ENCODE measurements at places on chromosomes 3 and 15.
A peak's percentile ranks its signal among the peaks of the same experiment; 100 is the strongest.

GRCh38 chr3:149122721-149123578 lies 6.5 kb upstream of the HPS3 start:
- no peak for DNase-seq

DNA sequence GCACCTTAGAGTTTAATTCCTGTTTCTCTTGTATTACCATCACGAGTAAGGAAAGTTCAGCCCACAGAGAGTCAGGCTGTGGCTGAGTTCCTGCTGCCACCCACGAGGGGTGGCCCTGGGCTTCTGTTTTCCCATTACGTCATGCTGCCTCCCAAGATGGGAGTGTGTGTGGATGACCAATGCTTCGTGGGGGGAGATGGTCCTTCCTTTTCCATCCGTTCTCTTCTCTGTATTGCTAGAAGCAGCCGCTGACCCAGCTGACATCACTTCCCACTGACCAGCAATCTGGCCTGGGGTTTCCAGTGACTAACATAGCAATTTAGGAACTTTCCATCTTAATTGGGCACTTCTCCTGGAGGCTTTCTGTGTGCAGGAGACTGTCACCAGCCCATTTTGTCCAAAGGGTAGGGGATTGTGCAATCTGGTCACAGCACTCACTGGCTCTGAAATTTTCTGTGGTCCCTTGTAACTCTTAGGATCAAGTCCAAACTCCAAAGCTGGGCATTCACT lies 9.3 kb downstream of the IRAK2 start:
- no peak for DNase-seq

GRCh38 chr15:52481915-52482314 lies 46.8 kb downstream of the MYO5A start:
- peak; percentile 24 for DNase-seq

- no peak for DNase-seq
Observed at GRCh38 chr3:38264353-38264771, 1.2 kb upstream of the SLC22A13 start.

DNA sequence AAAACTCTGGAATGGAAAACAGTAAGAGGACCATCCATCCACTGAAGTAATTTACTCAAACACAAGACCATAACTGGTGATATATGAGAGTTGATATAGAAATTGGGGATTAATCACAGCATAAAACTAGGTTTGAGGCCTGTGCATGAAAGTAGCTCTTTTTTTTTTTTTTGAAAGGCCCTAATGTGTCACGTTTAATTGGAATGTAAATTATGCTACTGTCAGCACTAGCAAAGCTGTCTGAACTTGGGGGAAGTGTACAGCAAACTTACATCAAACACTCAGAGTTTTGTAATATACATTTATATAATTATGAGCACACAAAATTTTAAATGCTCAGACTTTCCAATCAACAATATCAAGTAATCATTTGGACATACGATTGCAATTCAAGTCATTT lies 154.1 kb downstream of the GREM1 start:
- DNase-seq: no peak

DNA sequence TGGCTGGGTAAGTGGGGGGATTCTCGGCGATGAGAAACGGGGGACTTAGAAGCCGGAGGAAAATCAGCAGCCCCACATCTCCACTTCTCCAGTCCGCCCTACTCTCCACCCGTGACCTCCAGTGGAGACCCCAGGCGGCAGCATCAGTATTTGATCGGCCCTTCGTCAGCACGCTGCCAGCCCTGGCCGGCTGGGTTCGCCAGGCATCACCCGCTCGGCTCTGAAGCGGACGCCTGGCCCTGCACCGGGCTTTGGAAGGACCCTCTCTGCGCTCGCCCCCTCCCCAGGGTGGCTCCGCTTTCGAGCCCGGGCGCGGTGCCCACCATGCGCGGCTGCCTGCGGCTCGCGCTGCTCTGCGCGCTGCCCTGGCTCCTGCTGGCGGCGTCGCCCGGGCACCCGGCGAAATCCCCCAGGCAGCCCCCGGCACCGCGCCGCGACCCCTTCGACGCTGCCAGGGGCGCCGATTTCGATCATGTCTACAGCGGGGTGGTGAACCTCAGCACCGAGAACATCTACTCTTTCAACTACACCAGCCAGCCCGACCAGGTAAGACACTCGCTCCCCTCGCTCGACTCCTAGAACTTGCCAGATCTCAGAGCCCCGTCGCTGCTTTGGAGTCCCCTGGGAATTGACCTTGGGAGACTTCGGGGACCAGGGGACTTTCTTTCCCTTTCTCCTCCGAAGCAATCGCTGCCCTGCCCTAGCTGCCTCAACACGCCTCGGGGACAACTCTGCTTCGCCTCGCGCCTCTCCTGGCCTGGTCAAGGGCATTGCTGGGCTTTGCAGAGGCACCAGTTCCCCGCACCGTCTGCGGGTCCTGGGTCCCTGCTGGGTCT lies 561 bp downstream of the SIDT1 start:
- DNase-seq: peak; percentile 74

GRCh38 chr3:51610708-51611107 lies 60.3 kb upstream of the TEX264 start:
- no peak for DNase-seq

GRCh38 chr3:172217877-172218276 lies 178.5 kb downstream of the FNDC3B start:
- no peak for DNase-seq

DNA sequence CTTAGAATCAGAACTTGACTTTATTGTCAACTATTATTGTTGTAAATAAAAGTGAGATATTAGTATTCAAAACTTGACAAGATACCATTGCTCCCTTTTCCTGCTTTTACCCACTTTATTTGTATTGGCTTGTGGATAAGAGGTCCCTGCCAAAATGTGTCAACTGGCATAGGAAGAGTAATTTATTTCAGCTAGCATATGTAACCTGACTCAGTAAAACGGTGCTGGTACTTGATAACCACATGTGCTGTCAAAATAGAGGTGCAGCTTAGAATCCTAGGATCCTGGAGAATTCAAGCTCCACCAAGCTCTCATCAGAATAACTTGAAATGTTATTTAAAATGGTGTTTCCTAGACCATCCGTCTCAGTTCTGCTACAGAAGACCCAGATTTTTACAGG lies 90.2 kb upstream of the TGFBR2 start:
- no peak for DNase-seq

DNA sequence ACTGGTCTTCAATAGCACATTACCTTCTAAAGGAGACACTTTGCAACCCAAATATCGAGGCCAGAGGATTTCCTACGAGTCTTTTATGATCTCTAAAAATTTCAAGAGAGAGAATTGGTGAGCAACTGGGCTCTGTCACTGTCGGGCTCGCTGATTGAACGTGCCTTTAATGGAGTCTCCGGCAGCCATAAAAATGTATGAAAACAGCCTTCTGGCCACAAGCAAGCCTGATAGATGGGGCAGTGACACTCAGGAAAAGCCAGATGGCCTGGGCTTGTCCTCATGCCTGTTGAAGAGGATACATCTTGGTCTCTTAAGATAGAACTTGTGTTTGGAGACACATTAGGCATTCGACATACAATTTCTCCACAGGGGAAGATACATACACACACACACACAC lies 419.5 kb upstream of the PROK2 start:
- DNase-seq: no peak

DNA sequence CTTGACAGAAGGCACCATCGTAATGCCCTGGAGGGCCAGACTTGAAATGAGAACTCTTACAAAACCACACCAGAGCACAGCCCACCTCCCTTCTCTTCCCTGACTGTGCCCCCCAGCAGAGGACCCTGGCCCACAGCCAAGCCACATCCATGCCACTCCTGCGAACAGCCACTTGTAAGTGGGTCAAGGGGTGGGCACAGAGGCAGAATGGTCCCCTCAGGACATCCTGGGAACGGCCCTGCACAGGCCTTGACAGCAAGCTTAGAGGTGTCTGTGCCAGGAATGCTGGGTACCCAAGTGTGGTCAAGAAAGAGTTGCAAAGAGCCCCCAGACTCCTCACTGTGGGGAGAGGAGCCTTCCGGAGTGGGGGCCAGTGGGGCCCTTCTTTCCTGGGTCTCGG lies 33.3 kb downstream of the HCN4 start:
- no peak for DNase-seq

DNA sequence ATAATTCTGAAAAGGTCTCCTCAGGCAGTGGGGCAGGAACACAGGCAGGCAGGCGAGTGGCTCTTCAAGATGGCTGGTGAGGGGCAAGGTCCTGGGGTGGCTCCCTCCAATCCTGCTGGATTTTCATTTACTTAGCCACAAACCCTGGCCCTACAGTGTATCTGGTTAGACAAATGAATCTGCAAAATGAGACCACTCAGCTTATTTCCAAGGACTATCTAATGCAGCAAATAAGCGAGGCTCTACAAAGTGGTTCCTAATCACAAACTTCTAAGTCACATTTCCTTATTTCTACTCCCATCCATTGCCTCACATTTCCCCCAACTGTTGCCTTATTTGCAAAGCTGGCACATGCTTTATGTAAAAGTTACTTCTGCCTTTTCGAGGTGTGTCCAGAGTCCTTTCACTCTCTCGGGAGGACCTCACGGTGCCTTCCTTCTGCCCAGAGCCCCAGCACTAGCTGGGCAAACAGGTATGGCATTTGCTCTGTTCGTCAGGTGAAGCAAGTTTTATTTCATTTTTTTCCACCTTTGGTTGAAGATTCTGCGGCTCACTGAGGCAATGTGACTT lies 40.5 kb downstream of the CCDC12 start:
- DNase-seq: no peak

- DNase-seq: no peak
Observed at GRCh38 chr3:157087780-157088600, 72.0 kb downstream of the CCNL1 start.

DNA sequence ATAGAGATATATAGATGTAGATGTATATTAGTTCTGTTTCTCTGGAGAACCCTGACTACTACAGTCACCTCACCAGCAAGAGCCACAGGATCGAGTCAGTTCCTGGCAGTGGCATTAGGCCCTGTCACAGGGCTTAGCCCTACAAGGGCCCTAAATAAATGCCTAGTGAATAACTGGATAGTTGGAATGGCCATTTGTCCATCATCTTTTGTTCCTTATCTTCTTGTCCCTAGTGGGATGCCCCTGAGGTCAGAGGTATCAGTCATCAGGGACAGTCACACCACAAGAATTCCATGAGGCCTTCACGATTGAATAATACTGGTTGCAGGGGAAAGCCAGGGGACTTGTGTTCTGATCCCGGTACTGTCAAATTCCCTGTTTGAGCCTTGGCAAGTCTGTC lies 204.9 kb upstream of the PPP2R3A start:
- no peak for DNase-seq

DNA sequence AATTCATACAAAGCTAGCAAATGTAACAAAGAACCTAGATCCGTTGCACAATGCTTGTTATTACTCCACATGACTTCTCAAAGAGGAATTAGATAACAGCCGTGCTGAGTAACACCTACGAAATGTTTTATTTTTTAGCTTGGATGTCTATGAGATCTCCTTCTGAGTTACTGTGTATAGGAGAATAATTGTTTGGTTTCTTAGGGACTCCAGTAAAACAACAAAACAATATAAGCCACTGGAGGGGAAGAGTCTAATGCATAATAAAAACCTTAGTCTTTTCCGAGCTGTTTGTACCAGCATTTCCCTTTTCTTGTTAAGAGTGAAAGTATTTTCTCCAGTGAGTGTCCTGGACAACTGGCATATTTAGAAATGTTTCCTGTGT lies 15.6 kb downstream of the SNAP23 start:
- DNase-seq: no peak

- no peak for DNase-seq
Observed at GRCh38 chr3:30518181-30518864, 88.1 kb upstream of the TGFBR2 start.

DNA sequence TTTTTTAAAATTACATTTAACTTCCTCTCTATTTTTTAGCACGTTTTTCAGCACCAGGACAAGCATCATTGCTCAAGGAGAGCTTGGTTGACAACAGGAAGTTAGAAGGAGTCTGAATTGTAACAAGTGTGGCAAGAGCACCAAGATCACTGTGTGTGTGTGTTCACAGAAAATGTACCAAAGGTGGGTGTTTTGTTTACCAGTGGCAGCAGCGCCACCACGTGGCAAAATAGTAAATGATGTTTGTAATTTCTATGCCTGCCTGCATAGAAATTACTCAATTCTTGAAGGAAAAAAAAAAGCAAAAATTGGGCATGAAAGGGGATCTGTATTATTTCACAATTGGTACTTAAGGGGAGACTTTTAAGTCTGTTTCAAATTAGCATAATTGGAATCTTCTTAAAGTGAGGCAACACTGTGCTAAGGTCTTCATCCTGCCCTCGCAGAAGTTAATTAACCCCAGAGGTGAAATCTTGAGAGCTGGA lies 7.4 kb upstream of the U2SURP start:
- peak; percentile 68 for DNase-seq

GRCh38 chr15:73797366-73798158 lies 44.4 kb upstream of the INSYN1 start:
- no peak for DNase-seq

DNA sequence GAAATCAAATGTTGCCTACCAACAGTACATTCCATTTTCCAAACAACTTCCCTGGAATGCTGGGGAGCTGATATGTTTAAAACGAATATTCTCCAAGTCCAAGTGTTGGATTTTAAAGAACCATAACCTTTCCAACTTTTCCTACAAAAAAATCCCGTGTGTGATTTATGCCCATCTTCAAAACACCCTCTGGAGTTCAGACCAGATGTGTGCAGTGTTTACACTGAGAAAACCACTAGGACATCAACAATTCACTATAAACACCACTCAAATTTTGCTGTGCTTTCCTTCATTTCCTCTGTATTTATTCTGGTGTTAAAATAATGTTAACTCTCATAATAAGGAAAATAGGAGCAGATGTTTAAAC lies 2.4 kb downstream of the VGLL4 start:
- no peak for DNase-seq

- DNase-seq: no peak
Observed at GRCh38 chr3:10520072-10520471, 14.7 kb upstream of the ATP2B2 start.

GRCh38 chr3:172675441-172676193 lies 35.2 kb downstream of the NCEH1 start:
- no peak for DNase-seq

DNA sequence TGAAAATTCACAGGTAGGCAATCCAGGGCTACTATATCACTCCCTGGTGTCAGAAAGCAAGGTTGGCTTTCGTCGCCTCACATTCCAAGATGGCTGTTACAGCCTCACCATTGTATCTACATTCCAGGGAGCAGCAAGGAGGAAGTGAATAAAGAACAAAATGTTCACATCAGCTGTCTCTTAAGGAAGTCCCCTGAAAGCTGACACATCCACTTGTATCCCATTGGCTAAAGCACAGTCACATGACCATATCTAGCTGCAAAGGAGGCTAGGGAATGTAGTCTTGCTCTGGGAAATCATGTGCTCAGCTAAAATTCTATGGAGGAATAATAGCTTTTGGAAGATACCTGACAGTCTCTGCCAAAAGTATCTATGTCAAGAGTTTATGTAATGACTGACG lies 12.8 kb upstream of the GATA2 start:
- no peak for DNase-seq

DNA sequence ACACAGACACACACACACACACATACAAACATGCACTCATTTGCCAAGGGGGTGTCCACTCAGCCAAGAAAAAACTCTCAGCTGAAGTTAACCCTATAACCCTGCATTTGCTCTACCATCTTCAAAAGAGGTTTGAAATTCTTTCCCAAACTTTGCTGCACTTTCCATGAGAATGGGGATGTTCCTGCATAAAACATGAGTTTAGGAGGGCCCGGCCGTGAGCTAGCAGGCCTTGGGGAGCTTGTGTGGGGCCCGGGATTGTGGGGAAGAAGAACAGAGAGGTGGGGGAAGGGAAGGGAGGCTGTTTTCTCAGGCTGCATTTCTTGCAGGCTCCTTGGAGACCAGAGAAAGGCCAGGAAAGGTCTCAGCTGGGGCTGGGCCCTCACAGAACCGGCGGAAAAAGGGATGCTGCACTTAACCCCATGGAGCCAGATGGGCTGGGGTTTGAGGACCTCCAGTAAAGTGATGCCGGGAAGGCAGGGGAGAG lies 40.8 kb downstream of the SEMA5B start:
- DNase-seq: no peak

GRCh38 chr3:52872245-52872644 lies 25.1 kb downstream of the STIMATE start:
- no peak for DNase-seq

Data from CD8-positive, alpha-beta T cell (primary cell).